ENCODE measurements at places on chromosomes 13 and 19.
A peak's percentile ranks its signal among the peaks of the same experiment; 100 is the strongest.

DNA sequence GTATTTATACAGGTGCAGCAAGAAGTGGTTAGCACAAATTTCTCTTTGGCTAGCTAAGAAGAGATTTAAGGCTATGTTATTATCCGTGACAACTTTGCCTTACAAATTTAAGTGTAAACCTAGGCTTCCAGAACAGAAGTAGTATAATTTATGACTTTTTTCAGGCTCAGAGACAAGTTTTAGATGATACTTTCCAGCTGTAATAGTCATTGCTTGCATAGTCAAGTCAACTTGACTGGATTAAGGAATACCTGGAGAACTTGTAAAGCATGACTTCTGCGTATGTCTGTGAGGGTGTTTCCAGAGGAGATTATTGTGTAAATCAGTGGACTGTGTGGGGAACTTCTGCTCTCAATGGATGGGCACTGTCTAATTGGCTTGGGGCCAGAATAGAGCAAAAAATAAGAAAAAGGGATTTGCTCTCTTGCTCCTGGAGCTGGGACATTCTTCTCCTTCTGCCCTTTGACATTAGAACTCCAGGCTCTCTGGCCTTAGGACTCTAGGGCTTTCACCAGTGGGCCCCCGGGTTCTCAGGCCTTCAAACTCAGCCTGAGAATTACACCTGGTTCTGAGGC, 33.0 kb downstream of the CYSLTR2 start:
- no peak for DNase-seq

- no peak for DNase-seq
Observed at GRCh38 chr13:69571606-69572323, 535.9 kb upstream of the ATXN8OS start.

DNA sequence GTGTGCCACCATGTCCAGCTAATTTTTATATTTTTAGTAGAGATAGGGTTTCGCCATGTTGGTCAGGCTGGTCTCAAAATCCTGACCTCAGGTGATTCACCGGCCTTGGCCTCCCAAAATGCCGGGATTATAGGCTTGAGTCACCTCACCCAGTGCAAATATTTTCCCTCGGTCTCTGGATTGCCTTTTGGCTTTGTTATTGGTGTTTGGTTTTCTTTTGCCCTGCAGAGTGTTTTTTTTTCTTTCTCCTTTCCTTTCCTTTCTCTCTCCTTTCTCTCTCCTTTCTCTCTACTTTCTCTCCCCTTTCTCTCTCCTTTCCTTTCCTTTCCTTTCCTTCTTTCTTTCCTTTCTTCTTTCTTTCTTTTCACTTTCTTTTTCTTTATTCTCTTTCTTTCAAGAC, 33.2 kb downstream of the KDM4B start:
- DNase-seq = no peak

GRCh38 chr13:103272770-103273169, 206.6 kb upstream of the SLC10A2 start:
- DNase-seq = no peak

DNA sequence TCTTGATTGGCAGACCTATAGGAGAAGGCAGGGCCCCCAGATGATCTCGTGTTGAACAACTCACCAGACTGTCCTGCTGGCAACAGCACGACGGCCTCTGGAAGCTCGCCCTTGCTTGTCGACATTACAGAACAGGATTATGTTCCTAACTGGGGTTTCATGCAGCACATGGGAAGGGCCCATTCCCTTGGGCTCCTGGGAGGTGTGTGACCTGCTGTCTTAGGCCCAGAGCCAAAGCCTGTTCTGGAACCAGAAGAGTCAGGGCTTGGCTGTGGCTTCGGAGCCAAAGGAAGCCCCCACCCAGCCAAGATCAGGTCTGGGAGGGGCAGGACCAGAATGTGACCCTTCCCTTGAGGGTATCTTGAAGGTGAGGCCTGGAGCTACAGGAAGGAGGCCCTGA, 36.9 kb downstream of the RGCC start:
- DNase-seq = no peak

GRCh38 chr13:77386880-77387606, 60.1 kb upstream of the MYCBP2 start:
- no peak for DNase-seq

- no peak for DNase-seq
Observed at GRCh38 chr19:39817888-39818561, 15.9 kb downstream of the DYRK1B start.

GRCh38 chr19:44845612-44846454, at the start of gene NECTIN2:
Gene NECTIN2, plus strand, starts transcription at chr19:44846297. Its CDS starts 229 bp downstream, at chr19:44846526.
- peak; percentile 100 for DNase-seq

DNA sequence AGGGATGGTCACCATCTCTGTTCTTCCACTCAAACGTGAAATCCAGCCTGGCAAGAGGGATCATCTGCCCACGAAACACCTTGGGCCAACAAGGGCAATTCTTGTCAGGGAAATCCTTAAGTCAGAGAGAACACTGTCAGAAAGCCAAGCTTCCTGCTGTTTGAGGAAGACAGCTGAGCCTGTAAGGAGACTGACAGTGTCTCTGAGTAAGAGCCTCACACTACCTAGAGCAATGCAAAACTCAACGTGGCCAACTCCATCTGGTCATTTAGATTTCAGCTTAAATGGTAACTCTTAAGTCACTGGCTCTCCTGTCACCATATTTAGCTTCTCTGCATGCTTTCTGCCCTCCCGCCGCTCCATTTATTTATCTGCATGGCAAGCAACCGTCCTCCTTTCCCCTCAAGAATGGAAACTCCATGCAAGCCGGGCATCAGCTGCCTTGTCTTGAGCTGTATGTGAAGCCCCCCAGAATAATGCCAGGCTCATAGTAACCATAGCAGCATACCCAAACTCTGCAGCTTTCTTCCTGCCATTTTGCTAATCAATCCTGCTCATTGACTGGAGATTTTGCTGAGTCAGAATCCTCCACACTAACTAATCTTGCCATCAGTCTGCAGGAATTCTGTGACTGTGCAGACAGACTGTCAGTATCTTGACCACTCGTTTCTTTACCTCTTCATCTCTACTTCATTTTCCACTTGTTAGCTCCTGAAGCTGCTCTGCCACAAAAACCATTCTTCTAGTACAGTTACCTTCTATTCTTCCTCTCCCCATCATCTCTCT, 159.8 kb downstream of the IRS2 start:
- DNase-seq = no peak

GRCh38 chr13:19681517-19681916, 48.1 kb downstream of the MPHOSPH8 start:
- DNase-seq = no peak

- DNase-seq = no peak
Observed at GRCh38 chr13:81639984-81640582, 1299.2 kb upstream of the SPRY2 start.

GRCh38 chr19:55590109-55590508, 9.2 kb downstream of the FIZ1 start:
- DNase-seq = no peak

- DNase-seq = no peak
Observed at GRCh38 chr19:49335784-49336481, 727 bp downstream of the CD37 start.

- DNase-seq = no peak
Observed at GRCh38 chr13:26601669-26602068, 44.2 kb downstream of the WASF3 start.

DNA sequence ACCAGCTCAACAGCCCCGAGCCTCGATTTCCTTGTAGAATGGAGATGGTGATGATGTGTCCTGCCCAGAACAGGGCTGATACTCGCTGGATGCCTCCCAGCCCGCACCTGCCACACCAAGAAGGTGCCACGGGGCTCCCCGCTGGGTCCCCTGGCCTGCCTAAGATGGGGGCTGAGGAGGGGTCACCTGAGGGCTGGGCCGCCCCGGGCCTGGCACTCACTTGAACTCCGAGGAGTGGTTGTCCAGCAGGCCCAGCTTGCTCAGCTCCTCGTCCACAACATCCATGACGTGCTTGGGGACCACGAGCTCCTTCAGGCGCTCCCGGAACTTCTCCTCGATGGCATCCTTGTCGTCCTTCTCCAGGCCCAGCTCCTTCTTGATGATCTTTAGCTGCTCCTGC, 14.4 kb downstream of the LONP1 start:
- no peak for DNase-seq

GRCh38 chr13:44629465-44630183, 53.5 kb upstream of the TSC22D1 start:
- DNase-seq = no peak

DNA sequence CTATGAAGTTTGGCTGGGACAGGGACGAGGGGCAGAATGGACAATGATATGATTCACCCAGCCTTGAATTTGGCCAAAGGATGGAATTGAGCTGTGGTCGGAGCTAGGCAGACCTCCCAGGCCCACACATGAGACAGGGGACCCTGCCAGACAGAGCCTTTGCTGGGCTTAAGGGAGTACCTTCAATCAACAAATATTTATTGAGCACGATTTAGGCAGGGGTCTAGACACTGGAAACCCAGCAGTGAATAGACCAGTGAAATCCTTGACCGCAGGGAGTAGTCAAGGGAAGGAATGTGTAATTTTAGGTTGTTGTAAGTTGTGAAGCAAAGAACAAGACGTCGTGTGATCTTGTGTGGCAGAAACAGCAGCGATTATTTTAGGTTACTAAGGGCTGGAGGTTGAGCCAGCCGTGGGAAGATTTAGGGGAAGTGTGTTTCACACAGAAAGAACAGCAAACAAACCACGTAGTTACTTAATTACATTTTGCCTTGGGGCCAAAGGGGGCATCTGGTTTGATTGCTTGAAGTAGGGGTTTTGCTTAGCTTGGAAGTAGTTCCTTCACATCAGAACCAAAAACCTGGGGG, 16.9 kb upstream of the AP1M2 start:
- DNase-seq = no peak

GRCh38 chr19:56076498-56076897, 44.6 kb downstream of the ZNF787 start:
- DNase-seq = peak; percentile 78

- DNase-seq = no peak
Observed at GRCh38 chr13:67961331-67961730, 731.2 kb upstream of the PCDH9 start.

- DNase-seq = no peak
Observed at GRCh38 chr19:33404506-33405253, 31.2 kb downstream of the CEBPG start.

- DNase-seq = no peak
Observed at GRCh38 chr13:111359930-111360329, 39.5 kb downstream of the TEX29 start.

DNA sequence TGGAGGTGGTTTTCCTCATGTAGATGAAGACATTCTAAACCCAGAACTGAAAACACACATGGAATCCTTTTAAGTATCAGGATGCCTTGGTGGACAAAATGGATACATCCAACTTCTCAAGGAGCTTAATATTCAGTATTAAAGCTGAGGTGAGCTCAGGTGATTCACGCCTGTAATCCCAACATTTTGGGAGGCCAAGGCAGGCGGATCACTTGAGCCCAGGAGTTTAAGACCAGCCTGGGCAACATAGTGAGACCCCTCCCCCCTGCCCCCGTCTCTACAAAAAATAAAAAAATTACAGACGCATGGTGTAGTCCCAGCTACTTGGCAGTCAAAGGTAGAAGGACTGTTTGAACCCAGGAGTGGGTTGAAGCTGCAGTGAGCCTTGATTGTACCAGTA, 28.8 kb downstream of the DPRX start:
- DNase-seq = no peak

DNA sequence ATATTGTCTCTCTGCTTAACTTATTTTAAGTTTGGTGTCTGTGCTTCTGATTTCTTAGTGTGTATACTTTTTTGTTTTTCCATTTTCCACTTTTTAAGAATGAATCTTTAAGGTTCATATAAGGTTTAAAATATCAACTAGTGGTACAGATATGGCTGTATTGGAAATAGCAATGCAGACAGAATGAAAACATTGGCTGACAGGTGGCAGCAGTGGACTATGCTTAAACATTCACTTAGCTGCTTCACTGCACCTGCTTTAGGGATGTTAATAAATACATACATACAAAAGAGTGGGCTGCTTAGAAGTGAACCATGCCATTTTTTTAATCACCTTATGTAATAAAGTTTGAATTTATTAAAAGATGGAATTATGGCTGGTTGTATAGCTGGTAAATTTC, 27.3 kb downstream of the TM9SF2 start:
- no peak for DNase-seq

- DNase-seq = no peak
Observed at GRCh38 chr19:29628661-29629385, 22.7 kb downstream of the POP4 start.

- no peak for DNase-seq
Observed at GRCh38 chr19:54329476-54330165, 9.3 kb downstream of the LILRA4 start.

DNA sequence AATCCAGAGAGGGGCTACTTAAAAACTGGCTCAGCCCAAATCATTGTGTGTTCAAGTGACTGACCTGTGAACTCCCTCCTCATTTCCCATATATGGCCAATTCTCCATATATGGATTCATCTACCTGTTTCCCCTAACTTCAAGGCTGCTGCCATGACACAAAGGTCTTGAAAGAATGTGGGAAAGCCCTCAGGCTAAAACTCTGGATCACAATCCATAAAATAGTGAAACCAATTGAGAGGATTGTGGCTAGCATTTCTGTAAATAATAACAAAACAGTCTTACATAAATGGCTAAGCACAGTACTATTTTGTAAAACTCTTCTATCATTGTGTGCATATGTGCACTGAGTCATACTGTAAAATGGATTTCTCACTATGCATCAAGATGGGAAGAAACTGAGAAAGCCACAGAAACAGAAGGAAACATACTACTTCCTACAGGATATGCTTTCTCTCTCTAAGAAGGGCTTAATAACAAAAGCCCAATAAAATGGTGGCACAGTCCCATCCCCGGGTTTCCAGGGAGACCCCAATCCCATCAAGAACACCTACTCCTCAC, 80.5 kb downstream of the FOXO1 start:
- DNase-seq = no peak

DNA sequence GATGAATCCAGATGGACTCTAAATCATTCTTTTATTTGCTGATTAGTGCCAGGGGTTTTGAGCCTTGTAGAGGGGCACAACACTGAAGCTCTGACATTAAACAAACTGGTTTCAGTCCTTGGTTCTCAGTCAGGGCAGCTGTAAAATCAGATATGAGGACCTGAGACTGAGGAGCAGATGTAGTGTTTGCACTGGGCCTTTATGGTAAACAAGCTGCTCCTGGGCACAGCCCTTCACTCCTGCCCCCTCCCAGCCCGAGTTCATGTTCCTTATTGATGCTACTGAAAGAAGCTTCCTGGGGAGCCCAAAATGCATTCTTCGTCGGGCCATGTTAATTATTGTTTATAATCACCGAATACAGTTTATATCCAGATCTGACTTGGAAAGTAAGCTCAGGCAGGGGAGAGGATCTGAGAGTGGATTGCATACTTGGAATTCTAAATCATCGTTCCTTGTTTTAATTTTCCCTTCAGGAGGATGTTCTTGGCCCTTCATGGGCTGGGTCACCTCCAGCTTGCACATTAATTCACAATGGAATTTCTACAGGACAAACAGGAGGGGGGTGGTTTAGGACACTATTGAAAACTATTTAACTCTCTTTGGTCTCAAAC, 213.5 kb downstream of the FGF9 start:
- no peak for DNase-seq

GRCh38 chr13:98944336-98944735, 33.5 kb downstream of the DOCK9 start:
- no peak for DNase-seq
